ENCODE measurements at places on chromosomes 5 and 9.

DNA sequence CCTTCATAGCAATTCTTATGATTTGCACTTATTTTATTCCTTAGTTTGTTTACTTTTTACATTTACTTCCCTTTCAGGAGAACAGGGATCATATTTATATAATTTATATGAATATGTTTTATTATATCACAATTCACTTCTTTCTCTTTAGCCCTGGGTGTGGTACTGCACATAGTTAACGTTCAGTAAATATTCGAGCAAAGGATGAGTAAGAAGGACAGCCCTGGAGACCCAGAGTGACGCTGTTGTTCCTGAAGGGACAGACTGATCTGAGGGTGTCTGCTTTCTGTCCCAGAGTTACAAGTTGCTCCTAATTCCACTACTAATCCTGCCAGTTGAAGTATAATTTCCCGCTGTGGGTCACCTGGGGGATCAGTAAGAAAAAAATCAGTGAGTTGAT is 366.1 kb downstream of the DMRT2 start:
- DNase-seq = no peak

DNA sequence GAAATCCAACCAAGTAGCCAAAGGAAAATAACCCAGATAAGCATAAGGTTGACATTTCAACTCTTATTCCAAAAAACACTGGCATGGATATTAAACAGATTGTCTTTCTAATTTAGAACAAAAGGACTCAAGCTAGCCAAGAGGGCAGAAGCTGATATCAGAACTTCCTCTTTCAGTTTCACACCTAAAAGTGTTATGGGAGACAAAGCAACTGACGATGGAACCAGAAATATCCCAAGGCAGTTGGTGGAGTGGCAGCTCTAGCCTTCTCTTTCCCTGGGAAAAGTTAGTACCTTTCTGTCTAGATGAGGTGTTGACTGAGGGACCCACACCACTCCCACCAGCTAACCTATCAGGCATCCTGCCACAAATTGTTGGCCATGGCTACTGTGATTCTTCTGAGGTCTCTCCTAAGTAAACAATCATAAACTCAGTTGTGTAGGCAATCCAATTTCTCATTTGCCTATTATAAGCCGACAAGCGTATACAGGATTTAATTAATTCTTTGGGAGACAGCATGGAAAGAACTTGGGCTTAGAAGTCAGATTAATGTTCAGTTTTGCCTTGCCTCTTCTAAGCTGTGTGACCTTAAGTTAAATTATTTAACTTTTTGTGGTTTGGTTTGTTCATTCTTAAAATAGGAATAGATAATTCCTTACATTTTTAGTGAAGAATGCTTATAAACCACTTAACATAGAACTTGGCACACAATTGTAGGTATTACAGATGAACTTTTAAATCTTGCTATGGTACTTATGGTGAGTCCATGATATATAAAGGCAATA is 110.9 kb upstream of the ADAMTSL1 start:
- peak; percentile 88 for DNase-seq

DNA sequence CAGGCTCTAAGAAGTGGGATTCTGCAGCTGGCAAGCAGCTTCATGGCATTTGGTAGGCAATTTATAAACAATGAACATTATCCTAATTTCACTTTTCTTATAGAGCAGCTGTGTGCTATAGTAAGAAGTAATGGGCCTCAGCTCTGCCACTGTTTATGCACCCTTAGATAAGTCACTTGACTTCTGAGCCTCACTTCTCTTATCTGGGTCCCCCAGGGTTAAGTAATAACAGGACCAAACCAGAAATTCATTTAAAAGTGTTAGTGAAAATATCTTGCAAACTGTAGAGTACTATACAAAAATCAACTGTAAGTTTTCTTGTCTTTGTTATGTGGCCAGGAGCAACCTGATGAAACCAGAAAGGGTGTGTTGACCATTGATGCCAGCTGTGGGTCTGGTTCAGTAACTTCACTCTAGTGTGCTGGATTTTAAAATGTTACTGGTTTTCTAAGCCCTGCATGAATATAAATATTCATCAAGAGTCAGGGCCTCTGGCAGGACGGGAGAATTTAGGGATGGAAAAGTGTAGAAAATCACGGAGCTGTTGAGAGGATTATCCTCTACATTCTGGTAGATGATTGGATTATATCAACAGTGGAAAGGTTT is 24.2 kb downstream of the TNFAIP8 start:
- no peak for DNase-seq

DNA sequence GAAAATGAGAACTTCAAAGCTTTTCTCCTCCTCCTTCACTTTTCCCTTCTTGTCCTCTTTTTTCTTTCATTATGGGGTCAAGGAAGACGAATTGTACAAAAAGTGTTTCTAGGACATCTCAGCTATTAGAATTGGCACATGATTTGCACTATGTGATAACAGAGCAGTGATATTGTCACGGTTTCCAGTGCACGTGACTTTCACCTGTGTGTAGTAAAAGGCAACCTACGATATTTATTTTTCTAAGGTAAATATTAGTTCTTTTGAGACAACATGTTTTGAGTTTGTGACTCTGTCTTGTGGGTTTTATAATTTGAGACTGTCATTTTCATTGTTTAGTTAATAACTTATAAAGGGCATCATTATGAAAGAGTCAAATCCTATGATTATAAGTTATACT is 213.1 kb downstream of the PSAT1 start:
- DNase-seq = no peak

DNA sequence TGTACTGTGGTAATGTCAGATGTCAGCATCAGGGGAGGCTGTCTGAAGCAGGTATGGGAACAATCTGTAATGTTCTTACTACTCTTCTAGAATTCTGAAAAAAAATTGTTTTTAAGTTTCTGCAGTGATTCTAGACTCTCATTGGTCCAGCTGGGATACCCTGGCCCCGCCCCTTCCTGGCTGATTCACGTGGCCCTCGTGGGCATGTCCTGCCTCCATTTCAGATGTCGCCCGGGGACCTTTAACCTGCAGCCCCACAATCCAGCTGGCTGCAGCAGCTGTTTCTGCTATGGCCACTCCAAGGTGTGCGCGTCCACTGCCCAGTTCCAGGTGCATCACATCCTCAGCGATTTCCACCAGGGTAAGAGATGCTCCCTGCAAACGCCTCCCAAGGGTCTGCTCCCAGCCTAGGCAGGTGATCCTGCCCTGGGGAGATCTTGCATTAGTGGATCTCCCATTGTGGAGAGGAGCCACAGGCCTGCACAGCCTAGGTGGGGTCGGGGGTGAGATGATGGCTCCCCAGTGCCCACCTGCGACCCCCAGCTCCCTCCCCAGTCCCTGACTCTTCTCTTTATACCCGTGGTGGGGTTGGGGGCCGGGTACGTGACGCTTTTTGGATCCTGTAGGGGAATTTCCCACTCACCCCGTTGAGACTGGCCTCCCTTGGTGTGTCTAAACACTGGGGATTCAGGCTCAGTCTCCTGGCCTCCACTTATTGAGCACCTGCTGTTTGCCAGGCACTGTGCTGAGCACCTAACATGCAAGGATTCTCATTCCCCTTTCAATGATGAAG is 36.5 kb downstream of the LAMC3 start:
- no peak for DNase-seq

DNA sequence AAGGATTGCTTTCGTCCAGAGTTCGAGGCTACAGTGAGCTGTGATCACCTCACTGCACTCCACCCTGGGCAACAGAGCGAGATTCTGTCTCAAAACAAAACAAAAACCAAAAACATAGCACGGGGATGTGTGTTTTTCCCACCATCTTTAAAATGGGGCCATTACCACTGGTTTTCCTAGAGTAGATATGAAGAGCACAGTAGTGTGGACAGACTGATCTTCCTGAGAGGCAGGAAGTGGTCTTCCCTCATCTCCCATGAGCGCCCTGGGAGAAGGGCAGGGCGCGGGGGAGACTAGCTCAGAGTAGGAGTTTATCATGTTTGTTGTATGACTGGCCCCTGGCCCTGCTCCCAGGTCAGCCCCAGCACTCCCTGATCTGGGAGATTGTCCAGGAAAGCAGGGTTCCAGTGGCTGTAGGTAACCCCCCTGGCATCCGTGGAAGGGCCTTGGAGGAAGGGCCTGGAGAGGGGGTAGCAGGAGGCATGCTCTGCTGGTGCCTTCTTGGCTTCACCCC is 2.3 kb downstream of the SUSD3 start:
- DNase-seq = peak; percentile 77

GRCh38 chr5:172446336-172447051 is 7.8 kb downstream of the SH3PXD2B start:
- DNase-seq = peak; percentile 40

DNA sequence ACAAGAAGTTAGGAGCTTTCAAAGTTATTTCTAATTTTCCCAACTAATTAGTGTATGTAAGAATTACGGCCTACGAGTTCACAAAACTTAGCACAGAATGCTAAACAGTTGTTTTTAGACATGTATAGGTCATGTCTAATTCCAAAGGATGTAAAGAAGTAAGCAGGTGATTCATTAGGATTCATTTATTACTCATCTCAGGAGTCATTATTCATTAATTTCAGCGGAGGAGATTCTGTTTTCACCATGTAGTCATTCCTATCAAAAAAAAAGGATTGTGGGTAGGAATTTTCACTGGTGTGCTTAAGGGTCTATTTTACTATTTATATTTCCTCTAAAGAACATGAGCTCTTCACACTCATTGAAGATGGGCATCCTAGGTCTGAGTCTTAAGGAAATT is 532.2 kb downstream of the ACTL7B start:
- DNase-seq = no peak

DNA sequence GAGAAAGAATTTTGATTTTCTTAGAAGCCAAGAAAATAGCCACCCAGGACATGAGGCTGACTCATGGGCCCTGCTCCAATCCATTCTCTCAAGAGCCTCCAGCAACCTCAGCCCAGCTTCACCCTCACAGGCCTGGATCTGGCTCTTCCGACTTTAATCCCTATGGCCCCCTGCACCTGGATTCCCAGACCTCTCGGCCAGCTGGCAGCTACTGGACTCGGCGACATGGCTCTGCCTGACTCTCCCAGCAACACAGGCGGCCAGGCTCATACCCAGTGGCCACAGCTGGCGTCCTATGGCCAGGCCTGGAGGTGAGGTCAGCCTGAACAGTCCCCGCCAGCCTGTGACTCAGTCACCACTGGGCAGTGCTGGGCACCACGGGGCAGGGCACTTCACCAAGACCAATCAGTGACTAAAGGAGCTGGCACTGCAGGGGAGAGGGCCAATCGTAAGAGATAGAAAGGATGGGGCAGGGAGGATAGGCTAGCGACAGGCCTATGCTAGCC is 6.2 kb upstream of the PDLIM4 start:
- DNase-seq = no peak

GRCh38 chr9:131676431-131676972 is 63.4 kb downstream of the RAPGEF1 start:
- DNase-seq = no peak

DNA sequence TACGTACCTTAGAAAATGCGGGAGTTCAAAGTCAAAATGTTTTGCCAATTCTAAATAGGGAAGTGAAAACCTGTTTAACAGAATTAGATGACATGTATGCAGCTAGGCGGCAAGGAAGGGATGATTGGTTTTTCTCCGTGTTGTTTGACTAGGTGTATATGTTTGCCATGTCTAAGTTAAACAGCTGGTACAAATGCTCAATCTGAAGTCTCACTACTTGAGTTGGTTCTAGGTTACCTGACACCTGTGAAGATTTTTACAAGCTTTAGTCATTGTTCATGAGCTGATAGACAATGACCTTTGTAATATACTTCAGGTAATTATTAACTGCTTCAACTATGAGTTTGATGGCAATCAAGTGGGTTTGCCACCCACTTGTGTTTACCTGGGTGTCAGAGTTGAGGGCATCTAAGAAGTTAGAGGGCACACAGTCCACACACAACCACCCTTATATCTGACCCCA is 74.3 kb downstream of the SLC44A1 start:
- no peak for DNase-seq

DNA sequence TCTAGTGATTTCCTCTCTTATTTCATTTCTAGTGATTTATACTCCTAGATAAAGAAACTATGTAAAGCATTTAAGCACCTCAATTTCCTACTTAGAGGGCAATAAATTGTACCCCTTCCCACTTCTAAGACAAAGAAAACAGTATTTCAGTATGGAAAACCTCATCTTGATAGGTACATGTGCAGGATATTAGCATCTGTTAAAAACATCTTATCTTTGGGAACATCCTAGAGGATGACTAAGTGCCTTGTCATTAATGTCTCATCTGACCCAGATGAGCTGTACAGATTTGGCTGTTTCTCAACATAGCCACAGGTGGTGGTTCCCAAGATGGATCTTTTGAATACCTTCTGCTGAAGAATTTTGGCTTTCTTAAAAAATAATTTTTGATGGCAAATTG is 5.7 kb downstream of the MEGF10 start:
- peak; percentile 71 for DNase-seq

Measured in fibroblast of skin of right biceps (primary cell).